ENCODE measurements at places on chromosomes 3 and 15. TPM values are rescaled to one million over a fixed set of nuclear protein-coding genes. Genes with fewer than 3 reads are reported as not detected.

Gene PLD1
- total RNA-seq: 3.0 TPM

DNA sequence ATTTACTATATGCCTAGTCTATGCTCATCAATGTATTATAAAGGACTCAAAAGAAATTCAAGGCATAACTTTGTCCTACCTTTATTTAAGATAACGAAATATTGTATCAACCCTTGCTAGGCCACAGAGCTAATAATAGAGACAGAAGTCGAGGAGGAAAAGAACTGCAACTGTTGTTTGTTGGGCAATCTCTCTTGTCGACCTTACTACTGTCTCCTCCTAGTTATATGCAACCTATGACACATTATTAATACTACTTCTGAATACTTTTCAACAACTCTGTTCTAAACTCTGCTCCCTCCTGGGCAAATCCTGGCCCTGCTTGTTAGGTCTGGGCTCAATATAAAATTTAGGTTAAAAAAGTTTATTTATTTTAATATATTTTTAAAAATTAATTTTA, 24.6 kb downstream of the SPPL2A start:
- no peak for DNase-seq
- H3K36me3 ChIP-seq: peaks cover 98% of the 10 kb centered on the region
- H3K27ac ChIP-seq: peak overlapping the region; percentile 20
- no peaks in the 10 kb centered on the region for H3K4me1 ChIP-seq
- no peaks in the 10 kb centered on the region for H3K27me3 ChIP-seq
- no peak overlapping the region for H3K4me3 ChIP-seq

DNA sequence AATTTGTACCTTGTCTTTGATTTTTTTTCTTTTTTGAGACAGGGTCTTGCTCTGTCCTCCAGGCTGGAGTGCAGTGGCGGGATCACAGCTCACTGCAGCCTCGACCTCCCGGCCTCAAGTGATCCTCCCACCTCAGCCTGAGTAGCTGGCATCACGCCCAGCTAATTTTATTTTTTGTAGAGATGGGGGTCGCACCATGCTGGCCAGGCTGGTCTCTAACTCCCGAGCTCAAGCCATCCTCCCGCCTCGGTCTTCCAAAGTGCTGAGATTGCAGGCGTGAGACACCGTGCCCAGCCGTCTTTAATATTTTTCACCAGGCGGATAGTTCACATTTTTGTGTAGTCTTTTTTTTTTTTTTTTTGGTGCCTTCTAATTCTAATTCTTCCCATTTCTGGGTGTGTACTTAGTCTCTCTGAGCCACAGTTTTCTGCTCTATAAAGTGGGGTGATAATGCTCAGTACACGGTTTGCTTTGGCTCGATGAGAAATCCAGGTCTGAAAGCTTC, 528 bp upstream of the TATDN2 start:
- peaks cover 13% of the 10 kb centered on the region for H3K4me1 ChIP-seq
- peak overlapping the region; percentile 78 for H3K4me3 ChIP-seq

DNA sequence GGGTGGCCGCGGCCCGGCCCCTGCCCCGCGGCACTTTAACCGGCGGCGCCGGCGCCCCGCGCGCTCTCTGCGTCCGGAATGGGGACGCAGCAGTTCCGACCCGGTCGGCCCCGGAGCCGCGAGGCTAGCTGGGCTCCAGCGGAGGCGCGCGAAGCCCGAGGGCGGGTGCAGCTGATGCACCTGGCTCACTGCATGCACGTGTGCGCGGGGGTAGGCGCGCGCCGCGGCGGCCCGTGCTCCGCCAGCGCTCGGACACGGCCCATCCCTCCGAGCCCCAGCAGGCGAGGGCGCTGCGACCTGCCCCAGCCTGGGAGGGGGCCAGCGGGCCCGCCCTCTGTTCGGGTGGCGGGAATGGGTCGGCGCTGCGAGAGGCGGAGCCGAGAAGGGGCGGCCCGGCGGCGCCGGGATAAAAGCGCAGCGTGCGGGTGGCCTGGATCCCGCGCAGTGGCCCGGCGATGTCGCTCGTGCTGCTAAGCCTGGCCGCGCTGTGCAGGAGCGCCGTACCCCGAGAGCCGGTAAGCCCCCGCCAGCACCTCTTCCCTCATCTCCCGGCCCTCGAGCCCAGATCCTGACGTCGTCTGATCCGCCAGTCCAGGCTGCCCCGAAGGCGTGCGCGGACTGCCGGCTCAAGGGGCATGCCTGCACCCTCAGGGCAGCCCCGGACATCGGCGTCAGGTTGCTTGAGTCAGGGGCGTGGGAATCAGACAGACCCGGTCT, at the start of the genes CHDH and IL17RB:
Gene CHDH (minus strand): TSS at position 286 of the 717 bp plus-strand sequence. CDS start 22,411 bp downstream, outside the sequence.
Gene IL17RB (plus strand): TSS at position 435 of the 717 bp plus-strand sequence. CDS start 21 bp downstream, at position 456.
- no peaks in the 10 kb centered on the region for H3K36me3 ChIP-seq
- H3K27me3 ChIP-seq: no peaks in the 10 kb centered on the region
- peak; percentile 80 for DNase-seq
- H3K27ac ChIP-seq: peak within 1 kb of the TSS; percentile 86
- peaks cover 4% of the 10 kb centered on the region for H3K4me1 ChIP-seq

Gene CEP152
- total RNA-seq: 0.91 TPM

GRCh38 chr3:67000009-67000408, 1.9 kb downstream of the KBTBD8 start:
- peaks cover 12% of the 10 kb centered on the region for H3K36me3 ChIP-seq
- no peaks in the 10 kb centered on the region for H3K27me3 ChIP-seq
- H3K4me3 ChIP-seq: peak overlapping the region; percentile 91
- H3K27ac ChIP-seq: peak overlapping the region; percentile 86
- peaks cover 24% of the 10 kb centered on the region for H3K4me1 ChIP-seq
- DNase-seq: no peak

Gene BNC1
- total RNA-seq: 0.26 TPM

DNA sequence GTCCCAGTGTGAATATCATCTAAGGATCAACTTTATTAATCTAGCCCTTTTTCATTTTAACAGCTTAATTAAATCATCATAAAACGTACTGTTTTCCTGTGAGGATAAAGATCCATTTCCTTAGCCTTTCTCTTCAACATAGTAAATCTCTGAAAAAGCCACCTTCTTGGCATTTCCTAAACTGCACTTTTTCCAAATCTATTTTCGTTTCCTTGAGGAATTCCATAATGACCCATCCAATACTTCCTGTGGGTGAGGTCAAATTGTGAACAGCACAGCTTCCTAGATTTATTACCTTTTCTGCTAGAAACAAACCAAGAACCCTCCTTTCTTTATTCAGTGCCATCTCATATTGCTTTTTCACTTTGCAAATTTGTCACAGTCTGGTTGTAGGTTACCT, 129.4 kb upstream of the CNTN4 start:
- H3K27ac ChIP-seq: no peak overlapping the region
- no peaks in the 10 kb centered on the region for H3K36me3 ChIP-seq
- no peak overlapping the region for H3K4me3 ChIP-seq
- H3K4me1 ChIP-seq: no peaks in the 10 kb centered on the region

DNA sequence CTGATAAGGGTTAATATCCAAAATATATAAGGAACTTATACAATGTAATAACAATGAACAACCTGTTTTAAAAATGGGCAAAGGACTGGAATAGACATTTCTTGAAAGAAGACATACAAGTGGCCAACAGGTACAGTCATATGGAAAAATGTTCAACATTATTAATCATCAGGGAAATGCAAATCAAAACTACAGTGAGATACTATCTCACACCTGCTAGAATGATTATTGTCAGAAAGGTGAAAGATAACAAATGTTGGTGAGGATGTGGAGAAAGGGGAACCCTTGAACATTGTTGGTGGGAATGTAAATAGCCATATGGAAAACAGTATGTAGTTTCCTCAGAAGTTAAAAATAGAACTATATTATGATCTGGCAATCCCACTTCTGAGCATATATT, 20.4 kb downstream of the GOLM2 start:
- H3K27ac ChIP-seq: no peak overlapping the region
- H3K4me1 ChIP-seq: peaks cover 8% of the 10 kb centered on the region
- no peak for DNase-seq
- no peaks in the 10 kb centered on the region for H3K36me3 ChIP-seq
- H3K27me3 ChIP-seq: no peaks in the 10 kb centered on the region
- no peak overlapping the region for H3K4me3 ChIP-seq

DNA sequence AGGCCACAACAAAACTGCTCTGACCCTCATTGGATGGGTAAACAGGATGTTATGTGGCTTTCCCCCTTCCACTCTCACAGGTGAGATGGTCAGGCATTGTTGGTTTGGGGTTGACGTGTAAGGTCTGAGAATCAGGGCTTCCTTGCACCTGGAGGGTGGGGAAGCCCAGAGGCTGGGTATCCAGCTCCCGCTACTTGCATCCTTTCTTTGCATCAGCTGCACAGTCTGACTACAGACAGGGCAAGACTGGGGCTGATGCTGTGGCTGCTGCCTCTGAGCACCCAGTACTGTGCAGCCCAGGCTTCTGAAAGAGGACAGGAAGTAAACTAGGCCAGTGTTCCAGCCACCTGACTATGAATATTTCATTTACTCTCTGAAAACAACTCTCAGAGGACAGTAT, 58.0 kb upstream of the ATP2B2 start:
- no peaks in the 10 kb centered on the region for H3K36me3 ChIP-seq

GRCh38 chr3:159816512-159816911, 172.1 kb upstream of the IL12A start:
- no peak overlapping the region for H3K27ac ChIP-seq
- no peak overlapping the region for H3K4me3 ChIP-seq
- H3K27me3 ChIP-seq: no peaks in the 10 kb centered on the region
- H3K4me1 ChIP-seq: no peaks in the 10 kb centered on the region
- DNase-seq: no peak
- H3K36me3 ChIP-seq: no peaks in the 10 kb centered on the region

DNA sequence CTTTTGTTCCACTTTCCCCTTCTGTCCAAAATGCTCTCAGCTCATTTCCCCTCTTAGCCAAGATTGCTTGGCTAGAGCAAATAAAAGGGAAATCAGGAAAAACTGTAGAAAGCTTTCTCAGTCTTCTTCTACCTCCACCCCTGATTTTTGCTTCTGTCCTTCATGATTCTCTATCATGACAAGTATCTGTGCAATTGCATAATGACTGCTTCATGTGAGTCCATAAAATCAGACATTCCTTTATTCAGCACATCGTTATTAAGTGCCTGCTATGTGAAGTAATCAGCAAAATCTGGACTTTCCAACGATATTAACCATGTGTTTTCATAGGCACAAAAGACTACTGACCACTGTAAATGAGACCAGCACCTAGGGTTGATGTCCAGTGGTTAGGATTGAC, 321.5 kb upstream of the CBLB start:
- H3K36me3 ChIP-seq: no peaks in the 10 kb centered on the region
- no peak overlapping the region for H3K4me3 ChIP-seq
- H3K27ac ChIP-seq: no peak overlapping the region

GRCh38 chr3:172333042-172333377, 115.2 kb downstream of the GHSR start:
- H3K4me3 ChIP-seq: no peak overlapping the region
- no peak for DNase-seq
- H3K4me1 ChIP-seq: no peaks in the 10 kb centered on the region
- peaks cover 87% of the 10 kb centered on the region for H3K36me3 ChIP-seq
- H3K27me3 ChIP-seq: no peaks in the 10 kb centered on the region

Gene NR1I2
- not detected for total RNA-seq

Gene C15orf62
- not detected for total RNA-seq

Gene CIDEC
- total RNA-seq: 0.75 TPM

GRCh38 chr15:69578787-69579583, 126.4 kb downstream of the RPLP1 start:
- H3K27me3 ChIP-seq: no peaks in the 10 kb centered on the region
- no peaks in the 10 kb centered on the region for H3K36me3 ChIP-seq
- peak; percentile 48 for DNase-seq
- H3K4me1 ChIP-seq: no peaks in the 10 kb centered on the region
- no peak overlapping the region for H3K27ac ChIP-seq

Gene CCNB2
- total RNA-seq: not detected

GRCh38 chr3:73236867-73237266, 175.4 kb downstream of the EBLN2 start:
- no peak overlapping the region for H3K4me3 ChIP-seq
- H3K4me1 ChIP-seq: no peaks in the 10 kb centered on the region
- no peaks in the 10 kb centered on the region for H3K27me3 ChIP-seq
- no peak for DNase-seq
- H3K27ac ChIP-seq: no peak overlapping the region

DNA sequence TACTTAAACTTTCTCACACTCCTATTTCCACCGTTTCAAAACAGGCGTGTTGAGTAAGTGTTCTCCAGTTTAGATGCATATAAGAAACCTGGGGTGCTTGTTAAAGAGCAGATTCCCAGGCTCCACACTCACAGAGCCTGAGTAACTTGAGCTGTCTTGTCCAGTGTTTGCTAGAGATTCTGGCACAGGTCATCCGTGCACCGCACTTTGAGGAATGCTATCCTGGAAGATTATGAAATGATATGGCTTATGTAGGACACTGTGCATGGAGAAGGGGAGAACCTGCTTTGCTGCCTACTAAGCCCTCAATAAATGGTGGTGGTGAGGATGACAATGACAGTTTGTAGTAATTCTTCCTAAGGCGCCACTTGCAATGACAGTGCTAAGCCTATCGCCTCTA, 273.7 kb downstream of the PDZRN3 start:
- H3K4me1 ChIP-seq: peaks cover 8% of the 10 kb centered on the region
- H3K27me3 ChIP-seq: no peaks in the 10 kb centered on the region
- no peak overlapping the region for H3K27ac ChIP-seq

GRCh38 chr15:57406062-57406772, 29.9 kb downstream of the CGNL1 start:
- no peaks in the 10 kb centered on the region for H3K36me3 ChIP-seq
- no peak overlapping the region for H3K4me3 ChIP-seq
- H3K27ac ChIP-seq: no peak overlapping the region

DNA sequence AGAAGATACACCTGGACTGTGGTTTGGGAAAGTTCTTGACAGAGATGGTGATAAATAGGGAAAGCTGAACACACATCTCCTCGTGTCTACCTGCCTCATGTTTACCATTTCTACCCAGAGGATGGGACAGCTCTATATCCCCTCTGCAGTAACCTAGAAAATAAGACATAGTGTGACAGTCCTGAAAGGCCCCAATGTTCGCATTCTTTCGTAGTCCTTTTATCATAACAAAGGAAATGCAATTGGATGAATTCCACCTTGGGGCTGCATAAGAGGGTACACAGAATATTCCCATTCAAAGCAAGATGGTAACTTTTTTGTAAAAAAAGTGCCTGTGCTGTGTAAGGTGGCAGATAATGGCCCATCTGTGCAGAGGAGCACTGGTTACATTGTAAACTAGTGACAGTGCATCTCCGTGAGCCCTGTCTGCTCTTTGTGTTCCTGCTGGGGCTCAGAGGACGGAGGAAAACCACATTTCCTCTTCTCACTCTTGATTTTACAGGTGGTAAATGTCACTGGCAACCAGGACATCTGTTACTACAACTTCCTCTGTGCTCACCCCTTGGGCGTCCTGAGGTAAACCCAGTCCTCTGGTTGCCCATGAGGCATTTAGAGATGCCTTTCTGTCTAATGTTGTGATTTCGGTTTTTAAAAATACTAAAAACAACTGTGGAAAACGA, 74.3 kb downstream of the SIDT1 start:
- H3K36me3 ChIP-seq: no peaks in the 10 kb centered on the region
- H3K4me1 ChIP-seq: peaks cover 2% of the 10 kb centered on the region
- DNase-seq: no peak

DNA sequence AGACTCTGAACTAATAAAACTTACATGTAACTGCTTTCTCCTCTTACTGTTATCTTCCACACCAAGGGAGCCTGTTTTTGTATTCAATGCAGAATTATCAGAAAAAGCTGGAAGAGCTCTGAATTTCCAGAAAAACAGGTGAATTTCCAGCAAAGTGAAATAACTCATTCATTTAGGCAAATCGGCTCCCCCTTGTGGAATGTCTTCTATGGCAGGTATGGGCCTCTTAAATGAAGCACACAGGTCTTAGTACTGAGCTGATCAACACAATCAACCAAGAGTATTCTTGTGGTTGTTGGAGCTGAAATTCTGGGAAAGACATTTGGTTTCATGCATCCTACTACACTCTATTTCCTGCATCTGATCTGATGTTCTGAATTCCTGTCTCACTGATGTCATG, 31.0 kb upstream of the PTPRG start:
- H3K27me3 ChIP-seq: no peaks in the 10 kb centered on the region
- no peaks in the 10 kb centered on the region for H3K36me3 ChIP-seq
- H3K4me1 ChIP-seq: no peaks in the 10 kb centered on the region

Gene IQCH
- total RNA-seq: 0.90 TPM

Measured in psoas muscle (tissue), 8 donors.